ENCODE measurements at places on chromosomes 7 and 10.

DNA sequence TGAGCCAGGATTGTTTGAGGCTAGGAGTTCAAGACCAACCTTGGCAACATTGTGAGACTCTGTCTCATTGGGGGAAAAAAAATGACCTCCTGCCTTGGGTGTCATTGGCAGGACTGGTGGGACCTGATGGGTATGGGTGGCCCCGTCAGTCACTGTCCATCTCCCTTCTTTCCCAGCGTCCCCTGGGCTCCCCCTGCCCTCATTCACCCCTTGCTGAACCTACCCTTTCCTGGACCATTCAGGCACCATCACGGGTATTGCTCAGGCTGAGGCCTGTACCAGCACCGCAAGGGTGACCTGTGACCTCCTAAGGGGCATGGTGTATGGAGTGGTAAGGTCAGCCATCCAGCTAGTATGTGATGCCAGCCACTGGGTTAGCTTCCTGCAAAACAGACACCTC lies 19.4 kb downstream of the ASL start:
- no peak for DNase-seq

- DNase-seq, result no peak
Measured at GRCh38 chr7:158585721-158586498, 1.7 kb downstream of the PTPRN2 start.

- no peak for DNase-seq
Measured at GRCh38 chr7:43467406-43467805, 115.5 kb upstream of the STK17A start.

- no peak for DNase-seq
Measured at GRCh38 chr7:27260211-27260610, 17.6 kb downstream of the EVX1 start.

- DNase-seq, result peak; percentile 42
Measured at GRCh38 chr7:99839287-99840021, 11.6 kb downstream of the CYP3A43 start.

- DNase-seq, result no peak
Measured at GRCh38 chr10:52523696-52524095, 209.6 kb downstream of the DKK1 start.

DNA sequence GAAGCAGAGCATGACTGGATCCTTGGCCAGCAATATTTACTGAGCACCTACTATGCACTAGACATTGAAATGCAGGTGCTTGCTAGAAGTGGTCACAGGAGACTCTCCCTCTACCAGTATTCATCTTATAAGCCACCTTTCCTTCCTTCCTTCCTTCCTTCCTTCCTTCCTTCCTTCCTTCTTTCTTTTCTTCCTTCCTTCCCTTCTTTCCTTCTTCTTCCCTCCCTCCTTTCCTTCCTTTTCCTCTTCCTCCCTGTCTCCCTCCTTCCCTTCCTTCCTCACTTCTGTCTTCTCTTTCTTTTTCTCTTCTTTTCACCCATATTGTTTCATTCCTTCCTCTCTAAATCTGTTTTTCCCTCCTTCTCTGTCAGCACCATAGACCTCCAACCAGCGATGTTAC lies 47.3 kb upstream of the TCF7L2 start:
- no peak for DNase-seq

- DNase-seq, result no peak
Measured at GRCh38 chr10:103452506-103453230, 498 bp upstream of the CALHM2 start.

DNA sequence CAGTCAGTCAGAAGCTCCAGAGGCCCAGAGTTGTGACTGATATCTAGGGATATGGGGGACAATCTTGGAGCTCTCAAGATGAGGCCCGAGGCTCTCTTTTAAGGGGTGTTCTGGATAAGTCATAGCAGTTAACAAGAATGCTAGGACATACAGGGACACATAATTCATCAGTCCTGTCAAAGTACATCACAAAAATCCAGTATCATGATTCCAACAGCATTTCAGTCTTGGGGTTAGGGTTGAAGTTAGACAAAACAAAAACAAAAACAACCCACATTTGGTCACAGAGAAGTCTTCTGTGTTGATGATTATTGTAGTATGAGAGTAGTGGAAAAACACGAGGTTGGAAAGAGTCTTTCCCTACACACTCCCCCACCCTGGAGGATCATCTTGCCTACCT lies 39.4 kb downstream of the BTRC start:
- DNase-seq, result no peak

GRCh38 chr7:27111751-27112277 lies 9.3 kb upstream of the HOXA2 start:
- no peak for DNase-seq

- DNase-seq, result no peak
Measured at GRCh38 chr10:121027371-121027770, 176.2 kb downstream of the WDR11 start.

GRCh38 chr10:24406809-24407483 lies 198.0 kb downstream of the KIAA1217 start:
- no peak for DNase-seq

- DNase-seq, result no peak
Measured at GRCh38 chr7:136605532-136606329, 262.7 kb upstream of the CHRM2 start.

- DNase-seq, result no peak
Measured at GRCh38 chr10:34731213-34731612, 83.9 kb downstream of the PARD3 start.

- DNase-seq, result no peak
Measured at GRCh38 chr10:12656518-12657142, 307.3 kb downstream of the CAMK1D start.

All from lower leg skin (tissue), 4 donors.